Effector memory CD8-positive, alpha-beta T cell (primary cell): ENCODE measurements at places on chromosomes 11 and 22.

DNA sequence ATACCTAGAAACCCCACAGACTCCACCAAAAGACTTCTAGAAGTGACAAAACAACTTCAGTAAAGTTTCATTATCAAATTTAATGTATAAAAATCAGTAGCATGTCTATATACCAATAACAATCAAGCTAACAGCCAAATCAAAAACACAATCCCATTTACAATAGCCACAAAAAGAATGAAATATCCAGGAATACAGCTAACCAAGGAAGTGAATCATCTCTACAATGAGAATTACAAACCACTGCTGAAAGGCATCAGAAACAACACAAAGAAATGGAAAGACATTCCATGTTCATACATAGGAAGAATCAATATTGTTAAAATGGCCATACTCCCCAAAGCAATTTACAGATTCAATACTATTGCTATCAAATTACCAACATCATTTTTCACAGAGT lies 46.0 kb downstream of the PRCP start:
- DNase-seq, result no peak

- peak; percentile 85 for DNase-seq
Observed at GRCh38 chr11:72724851-72725723, 27.1 kb downstream of the ARAP1 start.

GRCh38 chr11:109048098-109048497 lies 373.9 kb upstream of the C11orf87 start:
- DNase-seq, result no peak

GRCh38 chr11:45457649-45458048 lies 171.5 kb upstream of the SYT13 start:
- no peak for DNase-seq

- peak; percentile 14 for DNase-seq
Observed at GRCh38 chr11:96012086-96012824, 88.3 kb upstream of the MTMR2 start.

GRCh38 chr22:42685941-42686653 lies 34.6 kb downstream of the A4GALT start:
- no peak for DNase-seq

DNA sequence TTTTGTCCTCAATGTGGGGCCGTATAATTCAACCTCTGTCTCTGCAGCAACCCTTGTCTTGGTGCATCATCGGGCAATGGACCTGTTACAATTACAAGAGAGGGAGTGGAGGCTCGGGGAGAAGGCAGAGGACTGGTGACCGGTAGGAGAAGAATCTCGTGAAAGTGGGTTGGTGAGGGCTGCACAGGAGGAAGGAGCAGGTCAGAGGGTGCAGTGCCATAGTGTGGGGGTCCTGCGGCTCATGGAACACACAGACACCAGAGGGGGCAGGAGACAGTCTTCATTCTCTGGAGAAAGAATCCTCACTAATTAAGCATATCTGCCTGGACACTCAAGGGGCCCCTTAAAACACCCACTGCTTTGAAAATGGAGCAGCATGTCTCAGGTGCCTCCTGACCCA lies 174.7 kb upstream of the B3GAT1 start:
- no peak for DNase-seq

DNA sequence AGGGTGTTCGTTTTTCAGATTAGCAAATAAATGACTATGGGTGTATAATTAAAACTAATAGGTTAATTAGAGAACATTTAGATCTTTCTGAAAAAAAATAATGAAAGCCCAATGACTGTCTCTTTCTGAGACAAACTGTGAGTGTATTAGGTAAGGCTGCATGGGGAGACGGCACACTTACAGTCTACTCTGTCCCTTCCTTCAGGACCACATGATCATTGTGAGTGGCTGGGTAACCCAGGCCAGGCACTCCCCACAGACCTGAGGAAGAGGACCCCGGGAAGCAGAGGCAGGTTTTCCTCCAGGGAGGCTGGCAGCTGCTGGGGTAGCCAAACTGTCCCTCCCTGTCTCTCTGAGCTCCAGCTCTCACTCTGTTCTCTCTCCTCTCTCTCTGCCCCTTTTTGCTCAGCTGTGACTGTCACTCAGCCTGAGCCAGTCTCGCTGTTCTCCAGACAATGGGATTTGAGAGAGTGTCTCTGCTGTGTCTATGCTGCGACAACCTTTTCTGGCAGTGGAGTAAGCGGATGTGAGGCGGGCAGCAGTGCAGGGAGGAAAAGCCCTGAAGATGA lies 83.1 kb upstream of the NCAM1 start:
- no peak for DNase-seq

DNA sequence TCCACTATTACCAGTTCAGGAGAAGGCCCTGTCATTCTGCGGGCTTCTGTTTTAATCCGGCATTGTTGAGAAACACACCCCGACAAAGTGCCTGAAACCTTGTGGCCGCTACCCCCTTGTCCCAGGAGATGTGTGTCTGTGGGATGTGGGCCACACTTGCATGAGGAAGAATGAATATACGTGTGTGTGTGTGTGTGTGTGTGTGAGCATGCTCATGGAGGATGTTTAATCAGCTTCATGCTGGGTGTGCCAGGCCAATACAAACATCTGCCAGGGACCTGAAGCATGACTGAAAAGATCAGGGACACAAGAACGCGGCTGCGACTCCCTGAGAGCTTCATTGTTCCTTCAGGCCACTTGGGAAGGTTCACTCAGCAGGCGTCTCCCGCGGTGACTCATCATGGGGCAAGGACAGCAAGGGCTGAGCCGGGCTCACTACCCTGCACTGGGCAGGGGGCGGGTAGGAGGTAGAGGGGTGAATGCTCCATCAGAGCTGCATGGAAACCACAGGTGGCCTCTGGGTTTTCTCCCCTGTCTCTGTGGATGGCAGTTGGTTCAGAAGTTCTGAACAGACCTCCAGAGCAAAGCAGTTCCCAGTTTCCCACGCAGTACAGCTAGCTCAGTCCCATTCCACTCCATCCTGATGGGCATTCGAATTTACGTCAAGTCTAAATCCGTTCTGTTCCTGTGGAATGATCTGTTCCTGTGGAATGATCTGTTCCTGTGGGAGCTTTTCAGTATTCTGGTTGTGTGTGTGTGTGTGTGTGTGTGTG lies 7.0 kb upstream of the MALAT1 start:
- no peak for DNase-seq

DNA sequence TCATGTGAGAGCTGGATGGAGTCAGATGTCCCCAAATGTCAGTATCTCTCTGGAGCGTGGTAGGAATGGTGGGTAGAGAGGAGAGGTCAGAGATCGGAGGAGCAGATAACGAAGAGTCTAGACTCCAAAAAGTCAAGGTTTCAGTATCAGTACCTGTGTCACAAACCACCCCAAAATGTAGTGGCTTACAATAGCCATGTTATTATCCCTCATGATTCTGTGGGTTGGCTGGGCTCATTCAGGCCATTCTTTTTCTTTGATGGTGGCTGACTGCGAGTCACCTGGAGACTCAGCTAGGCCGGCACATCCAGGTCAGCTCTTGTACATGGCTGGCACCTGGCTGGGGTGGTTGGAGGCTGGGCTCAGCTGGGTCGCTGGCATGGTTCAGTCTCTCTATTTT lies 7.3 kb upstream of the SSTR3 start:
- no peak for DNase-seq

DNA sequence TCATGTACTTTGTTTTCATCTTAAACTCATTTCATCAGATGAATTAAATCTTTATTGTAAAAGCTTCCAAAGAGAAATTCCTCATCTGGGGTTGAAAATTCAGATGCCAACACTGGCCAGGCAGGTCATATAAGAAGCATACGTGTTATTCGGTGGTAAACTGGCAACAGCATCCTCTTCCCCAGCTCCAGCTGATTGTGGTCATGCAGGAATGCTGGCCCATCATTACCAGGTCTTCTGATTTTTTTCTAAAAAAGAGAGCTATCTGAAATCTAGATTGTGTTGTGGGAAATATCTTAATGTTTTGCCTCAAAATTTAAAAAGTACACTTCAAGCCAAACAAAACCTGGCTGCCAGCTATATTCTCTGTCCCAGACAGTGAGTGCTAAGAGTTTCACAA lies 53.6 kb downstream of the ARFGAP2 start:
- no peak for DNase-seq

DNA sequence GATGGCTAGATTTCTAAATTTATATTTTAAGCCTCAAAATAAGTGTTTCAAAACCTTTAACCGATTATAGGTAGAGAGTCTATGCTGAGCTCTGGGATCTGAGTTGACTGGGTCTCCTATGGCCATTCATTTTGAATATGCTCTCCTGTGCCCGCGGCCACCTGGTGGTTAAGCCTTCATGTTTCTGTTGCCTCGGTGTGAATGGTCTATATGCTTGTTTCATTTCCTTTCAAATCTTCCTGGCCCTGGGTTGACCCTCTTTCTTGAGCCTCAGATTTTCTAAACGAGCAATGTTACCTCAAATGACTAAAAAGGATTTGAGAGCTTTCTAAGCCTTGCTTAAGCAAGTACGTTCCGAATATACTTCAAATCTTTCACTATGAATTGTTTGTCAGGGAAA lies 789.4 kb upstream of the KIRREL3 start:
- no peak for DNase-seq

GRCh38 chr11:93921695-93922468 lies 71.5 kb upstream of the VSTM5 start:
- no peak for DNase-seq
